ENCODE measurements at places on chromosomes 3 and 15. TPM values are rescaled to one million over a fixed set of nuclear protein-coding genes. Genes with fewer than 3 reads are reported as not detected.

DNA sequence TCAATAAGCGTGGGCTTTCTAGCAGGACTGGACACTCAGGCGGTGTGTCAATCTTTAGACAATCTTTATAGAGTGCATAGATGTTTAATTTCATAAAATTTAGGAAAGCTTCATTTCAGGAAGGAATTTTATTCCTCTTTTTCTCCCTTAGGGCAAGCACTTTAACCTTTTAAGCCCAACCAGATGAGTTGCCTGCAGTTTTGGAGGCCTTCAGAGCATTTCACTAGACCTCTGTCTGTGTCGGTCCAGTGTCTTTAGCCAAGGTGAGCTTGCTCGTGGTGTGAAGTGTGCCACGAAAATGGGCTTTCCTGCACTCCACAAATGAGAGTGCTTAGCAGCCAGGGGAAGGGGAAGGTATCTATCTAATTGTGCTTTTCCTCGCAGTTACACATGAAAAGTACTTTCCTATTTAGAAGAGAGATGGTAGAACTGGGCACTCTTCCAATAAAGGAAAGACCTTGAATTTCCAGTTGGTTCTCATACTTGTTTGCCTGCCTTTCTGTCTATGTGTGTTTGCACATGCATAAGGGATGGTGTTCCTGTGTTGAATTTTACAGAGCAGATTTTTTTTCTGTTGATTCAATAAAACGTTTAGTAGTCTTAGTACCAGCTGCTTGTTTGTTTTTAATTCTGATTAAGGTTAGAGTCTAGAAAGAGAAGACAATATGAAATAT is 53.6 kb downstream of the FEZF2 start:
- no peak for DNase-seq

DNA sequence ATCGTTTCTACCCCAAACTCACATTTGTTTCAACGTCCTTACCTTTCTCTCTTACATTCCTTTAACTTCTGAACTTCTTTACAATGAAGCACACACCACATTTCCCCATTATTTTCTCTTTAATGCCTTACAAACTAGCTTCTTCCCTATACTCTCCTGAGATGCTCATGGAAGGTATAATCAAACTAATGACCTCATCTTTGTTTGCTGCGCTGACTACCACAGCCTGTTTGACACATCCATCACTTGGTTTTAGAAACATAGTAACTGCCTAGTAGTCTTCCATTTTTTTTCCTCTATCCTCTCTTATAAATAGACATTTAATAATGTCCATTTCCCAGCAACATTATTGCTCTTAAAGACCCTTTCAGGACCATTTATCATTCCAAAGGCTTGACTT is 230.5 kb upstream of the LRTM1 start:
- DNase-seq = no peak

The LRRC34 gene
- total RNA-seq = 0.74 TPM

The TMED3 gene
- 135 TPM for total RNA-seq

DNA sequence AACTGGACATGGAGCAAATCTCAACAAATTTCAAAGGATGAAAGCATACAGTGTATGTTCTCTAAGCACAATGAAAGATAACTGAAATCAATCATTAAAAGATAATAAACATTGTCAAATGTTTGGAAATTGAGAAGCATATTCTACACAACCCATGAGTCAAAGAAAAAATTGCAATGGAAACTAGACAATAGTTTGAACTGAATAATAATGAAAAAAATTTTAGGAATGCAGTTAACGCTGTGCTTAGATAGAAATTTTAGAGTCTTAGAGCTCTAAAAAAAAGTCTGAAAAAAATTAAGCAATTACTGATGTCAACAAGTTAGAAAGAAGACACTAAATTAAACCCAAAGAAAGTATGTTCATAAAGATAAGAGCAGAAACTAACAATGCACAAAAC is 15.5 kb downstream of the RABL3 start:
- no peak for DNase-seq

DNA sequence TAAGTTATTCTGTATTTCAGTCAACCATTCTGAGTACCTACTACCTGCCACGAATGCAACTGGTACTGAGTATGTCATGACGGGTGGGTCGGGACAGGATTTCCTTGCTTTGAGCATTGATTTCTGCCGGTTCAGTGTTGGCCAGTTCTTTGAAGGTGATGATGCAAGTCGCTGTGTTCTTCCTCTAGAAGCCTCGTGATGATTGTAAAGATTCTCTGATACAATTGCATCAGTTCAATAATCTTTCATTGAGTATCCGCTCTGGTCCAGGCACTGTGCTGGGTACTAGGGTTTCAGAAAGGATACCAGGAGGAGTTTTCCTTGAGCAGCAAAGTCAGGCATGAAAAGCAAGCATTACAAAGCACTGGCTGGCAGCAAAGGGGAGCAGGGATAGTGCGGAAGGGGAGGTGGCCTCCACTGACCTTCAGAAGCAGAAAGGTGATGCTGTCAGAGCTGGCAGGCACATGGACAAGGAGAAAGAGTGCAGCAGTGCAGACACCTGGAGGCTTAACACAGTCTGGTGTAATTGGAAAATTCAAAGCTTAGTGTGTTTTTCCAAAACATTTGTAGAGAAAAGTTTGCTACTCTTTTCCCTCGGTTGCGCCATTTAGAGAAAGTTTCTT is 100.1 kb downstream of the RPL39L start:
- no peak for DNase-seq

GRCh38 chr3:69212411-69213160 is 90.2 kb upstream of the LMOD3 start:
- peak; percentile 53 for DNase-seq

DNA sequence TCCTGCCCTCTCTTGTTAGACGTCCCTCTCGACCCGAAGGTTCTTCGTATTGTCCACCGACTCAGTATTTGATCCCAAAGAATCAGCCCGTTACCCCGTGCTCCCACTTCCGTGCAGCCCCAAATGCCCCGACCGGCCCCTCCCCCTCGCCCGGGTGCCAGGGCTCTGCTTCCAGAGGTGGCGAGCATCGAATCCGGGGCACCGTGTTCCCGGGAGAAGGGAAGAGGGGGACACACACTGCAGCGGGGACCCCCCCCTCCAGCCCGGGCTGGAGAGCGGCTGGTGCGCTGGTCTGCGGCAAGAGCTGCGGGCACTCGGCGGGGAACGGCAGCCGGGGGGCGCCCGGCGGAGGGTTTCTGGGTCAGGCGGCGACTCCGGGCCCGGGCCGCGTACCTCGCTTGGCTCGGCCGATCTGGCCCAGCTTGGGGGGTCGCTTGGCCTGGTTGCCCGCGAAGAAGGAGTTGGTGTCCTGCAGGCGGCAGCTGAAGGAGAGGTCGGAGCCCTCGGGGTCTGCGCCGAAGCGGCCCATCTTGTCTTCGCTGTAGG is 556 bp downstream of the CAMK2N2 start:
- no peak for DNase-seq

GRCh38 chr15:92810418-92811138 is 89.5 kb upstream of the CHD2 start:
- DNase-seq = peak; percentile 67

GRCh38 chr3:61648481-61648880 is 87.1 kb downstream of the PTPRG start:
- no peak for DNase-seq

The EIF1B gene
- total RNA-seq = 37.6 TPM

GRCh38 chr3:171606151-171606751 is 146.0 kb upstream of the TNIK start:
- no peak for DNase-seq

The IMPG2 gene
- total RNA-seq = 0.07 TPM

DNA sequence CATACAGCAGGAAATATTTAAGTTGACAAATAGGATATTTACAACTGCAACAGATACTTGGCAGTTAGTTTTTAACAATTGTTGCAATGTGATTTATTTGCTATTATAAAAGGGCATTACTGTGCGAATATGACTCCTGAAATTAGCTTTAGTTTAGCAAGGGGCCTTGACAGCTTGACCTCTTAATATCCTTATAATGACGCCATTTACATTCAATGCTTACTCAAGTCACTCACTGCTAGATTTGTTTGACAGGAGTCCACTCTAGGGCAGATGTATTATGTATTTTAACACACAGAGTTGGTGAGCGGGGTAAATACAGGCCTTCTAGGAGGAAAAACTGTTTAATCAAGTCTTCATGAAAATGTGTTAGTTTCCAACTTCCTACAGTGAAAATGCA is 58.1 kb upstream of the C15orf61 start:
- no peak for DNase-seq

DNA sequence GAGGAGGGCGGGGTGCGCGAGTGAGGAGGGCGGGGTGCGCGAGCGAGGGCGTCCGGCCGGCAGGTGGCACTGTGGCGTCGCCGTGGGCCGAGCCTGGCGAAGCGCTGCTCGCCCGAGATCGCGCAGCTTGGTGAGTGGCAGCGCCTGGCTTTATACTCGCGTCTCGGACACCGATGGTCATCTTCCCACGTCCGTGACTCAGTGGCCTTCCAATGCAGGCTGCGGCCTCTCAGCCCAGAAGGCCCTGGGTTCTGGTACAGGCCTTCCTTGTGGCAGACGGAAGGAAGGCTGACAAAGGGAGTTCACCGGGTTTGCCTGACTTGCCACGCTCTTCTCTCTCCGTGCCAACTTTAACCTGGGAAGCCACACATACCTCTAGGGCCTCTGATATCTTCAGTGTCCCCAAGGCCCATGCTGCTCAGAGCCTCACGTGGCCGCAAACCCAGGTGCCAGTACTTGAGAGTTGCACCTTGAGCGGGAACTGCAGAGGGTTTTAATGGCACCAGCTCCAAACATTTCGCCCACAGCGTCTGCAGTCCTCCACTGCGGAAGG is 195.3 kb upstream of the LYSMD4 start:
- peak; percentile 63 for DNase-seq

GRCh38 chr15:34119291-34119690 is 17.4 kb downstream of the PGBD4 start:
- peak; percentile 37 for DNase-seq

The ECE2 gene
- total RNA-seq = not detected

The CLSTN2 gene
- total RNA-seq = not detected

The COL7A1 gene
- 85.0 TPM for total RNA-seq

- DNase-seq = no peak
Observed at GRCh38 chr3:34675383-34676120, 877.1 kb downstream of the PDCD6IP start.

The CPLX3 gene
- not detected for total RNA-seq

The EPHB1 gene
- 2.2 TPM for total RNA-seq

The KLHL6 gene
- not detected for total RNA-seq

The PLSCR4 gene
- total RNA-seq = 10.1 TPM

- no peak for DNase-seq
Observed at GRCh38 chr3:9301798-9302197, 52.4 kb upstream of the SRGAP3 start.

The NDN gene
- total RNA-seq = not detected

GRCh38 chr3:191721390-191721861 is 260.5 kb downstream of the PYDC2 start:
- no peak for DNase-seq

GRCh38 chr15:36810656-36811449 is 231.4 kb downstream of the CDIN1 start:
- DNase-seq = no peak
